ENCODE measurements at places on chromosomes 6 and 20. TPM values are rescaled to one million over a fixed set of nuclear protein-coding genes. Genes with fewer than 3 reads are reported as not detected.

Gene HCK
- not detected for total RNA-seq

Gene ALDH5A1
- 7.3 TPM for total RNA-seq

Gene MRAP2
- 0.34 TPM for total RNA-seq

Gene RIMS1
- 0.50 TPM for total RNA-seq

Gene DDO
- not detected for total RNA-seq

Gene FAM83B
- total RNA-seq = 0.41 TPM

Gene MYLK4
- total RNA-seq = 0.13 TPM

Gene KHDC3L
- not detected for total RNA-seq

Gene PGC
- not detected for total RNA-seq

GRCh38 chr20:38460040-38460623, 12.5 kb upstream of the RALGAPB start:
- DNase-seq = peak; percentile 91

- no peak for DNase-seq
Observed at GRCh38 chr6:148593813-148594170, 153.0 kb upstream of the UST start.

DNA sequence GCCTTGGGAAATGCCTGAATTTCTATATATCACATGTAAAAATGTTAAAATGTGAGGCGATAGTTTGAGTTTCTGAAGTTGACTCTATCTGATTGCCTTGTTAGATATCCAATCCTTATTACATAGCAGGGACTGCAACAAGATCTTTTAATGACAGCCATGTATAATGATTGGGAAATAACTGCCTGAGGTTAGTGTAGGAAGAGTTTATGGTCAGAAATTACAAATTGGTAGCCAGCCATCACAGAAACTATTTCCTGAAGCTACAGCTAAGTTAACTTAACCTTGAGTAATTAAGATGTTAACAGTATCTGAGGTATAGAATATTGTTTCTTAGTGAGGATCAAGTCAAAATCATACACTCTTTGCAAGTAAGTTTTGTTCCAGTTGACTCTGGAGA, 41.0 kb downstream of the AKIRIN2 start:
- no peak for DNase-seq

DNA sequence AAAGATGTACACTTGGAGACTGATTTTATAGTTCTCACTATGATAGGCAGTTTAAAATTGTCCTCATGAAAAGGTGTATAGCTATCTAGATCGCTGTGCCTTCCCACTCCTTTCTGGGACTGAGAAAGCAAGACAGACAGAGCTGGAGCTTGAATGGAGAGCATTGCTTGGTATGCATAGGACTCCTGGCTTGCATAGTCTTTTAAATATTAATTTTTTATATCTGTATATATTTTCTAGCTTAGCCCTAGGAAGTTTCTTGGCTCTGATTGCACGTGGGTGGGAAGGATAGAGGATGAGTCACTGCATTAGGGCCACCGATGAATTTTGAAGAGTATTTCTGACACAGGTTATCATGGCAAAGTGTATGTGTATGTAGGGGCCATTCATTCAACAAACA, 150.0 kb upstream of the SPACA1 start:
- peak; percentile 24 for DNase-seq

DNA sequence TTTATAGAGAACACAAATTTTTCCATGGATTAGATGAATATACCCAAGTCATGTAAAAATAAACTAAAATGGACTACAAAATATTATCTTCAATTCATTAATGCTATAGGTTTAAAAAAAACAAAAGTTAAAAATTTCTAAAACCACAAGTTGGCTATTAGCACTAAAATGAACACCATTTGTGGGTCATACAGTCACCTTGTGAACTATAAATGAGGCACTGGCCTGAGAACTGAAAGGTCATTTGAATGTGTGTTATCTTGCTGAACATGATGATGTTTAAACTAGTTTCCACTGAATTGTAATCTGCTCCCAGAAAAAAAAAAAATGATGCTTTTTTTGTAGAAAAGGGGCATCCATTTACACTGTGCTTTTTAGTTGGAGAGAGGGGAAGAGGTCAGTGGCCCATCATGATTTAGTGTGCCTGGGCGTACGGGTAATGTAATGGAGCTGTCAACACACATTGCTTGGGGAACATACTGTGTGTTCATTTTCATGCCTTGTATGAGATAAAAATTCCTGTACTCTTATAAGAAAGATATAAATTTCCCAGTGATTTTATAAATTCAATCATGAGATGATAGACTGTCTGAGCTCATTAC, 96.6 kb upstream of the FKBP1C start:
- no peak for DNase-seq

DNA sequence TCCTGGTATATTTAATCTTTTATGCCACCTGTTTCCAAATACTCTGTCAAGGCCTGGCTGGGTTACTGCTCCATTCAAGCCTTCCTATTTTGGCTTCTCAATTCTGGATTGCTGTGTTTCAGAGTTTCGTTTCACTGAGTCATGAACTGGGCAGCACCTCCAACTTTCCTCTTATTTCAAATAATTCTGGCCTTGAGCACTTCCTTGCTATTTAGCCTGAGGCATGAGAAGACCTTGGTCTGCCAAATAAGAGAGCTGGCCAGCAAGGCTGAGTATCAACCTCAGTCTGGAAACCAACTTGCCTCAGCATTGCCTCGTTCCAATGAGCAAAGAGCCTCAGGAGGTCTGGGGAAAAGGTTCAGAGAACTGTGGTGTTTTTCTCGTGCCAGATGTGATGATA, 66.6 kb downstream of the TNFAIP3 start:
- DNase-seq = no peak

GRCh38 chr6:25428758-25429317, 149.7 kb downstream of the CARMIL1 start:
- DNase-seq = no peak

DNA sequence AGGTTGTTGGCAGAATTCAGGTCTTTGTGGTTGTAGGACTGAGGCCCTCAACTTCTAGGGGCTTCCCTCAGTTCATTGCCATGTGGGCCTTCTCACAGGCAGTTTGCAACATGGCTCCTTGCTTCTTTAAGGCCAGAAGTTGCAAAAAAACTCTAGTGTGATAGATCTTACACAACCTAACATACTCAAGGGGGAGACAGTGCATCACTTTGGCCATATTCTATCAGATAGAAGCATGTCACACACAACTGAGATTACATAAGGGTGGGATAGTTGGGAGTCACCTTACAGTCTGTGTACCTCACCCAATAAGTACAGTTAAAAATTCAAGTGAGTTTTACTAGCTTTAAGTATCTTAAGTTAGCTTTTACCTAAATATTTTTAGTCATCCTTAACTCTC, 1.6 kb downstream of the SIRPD start:
- DNase-seq = no peak

GRCh38 chr6:41706876-41707564, 28.4 kb downstream of the TFEB start:
- no peak for DNase-seq

GRCh38 chr20:60331688-60332300, 373.6 kb downstream of the CDH26 start:
- no peak for DNase-seq

DNA sequence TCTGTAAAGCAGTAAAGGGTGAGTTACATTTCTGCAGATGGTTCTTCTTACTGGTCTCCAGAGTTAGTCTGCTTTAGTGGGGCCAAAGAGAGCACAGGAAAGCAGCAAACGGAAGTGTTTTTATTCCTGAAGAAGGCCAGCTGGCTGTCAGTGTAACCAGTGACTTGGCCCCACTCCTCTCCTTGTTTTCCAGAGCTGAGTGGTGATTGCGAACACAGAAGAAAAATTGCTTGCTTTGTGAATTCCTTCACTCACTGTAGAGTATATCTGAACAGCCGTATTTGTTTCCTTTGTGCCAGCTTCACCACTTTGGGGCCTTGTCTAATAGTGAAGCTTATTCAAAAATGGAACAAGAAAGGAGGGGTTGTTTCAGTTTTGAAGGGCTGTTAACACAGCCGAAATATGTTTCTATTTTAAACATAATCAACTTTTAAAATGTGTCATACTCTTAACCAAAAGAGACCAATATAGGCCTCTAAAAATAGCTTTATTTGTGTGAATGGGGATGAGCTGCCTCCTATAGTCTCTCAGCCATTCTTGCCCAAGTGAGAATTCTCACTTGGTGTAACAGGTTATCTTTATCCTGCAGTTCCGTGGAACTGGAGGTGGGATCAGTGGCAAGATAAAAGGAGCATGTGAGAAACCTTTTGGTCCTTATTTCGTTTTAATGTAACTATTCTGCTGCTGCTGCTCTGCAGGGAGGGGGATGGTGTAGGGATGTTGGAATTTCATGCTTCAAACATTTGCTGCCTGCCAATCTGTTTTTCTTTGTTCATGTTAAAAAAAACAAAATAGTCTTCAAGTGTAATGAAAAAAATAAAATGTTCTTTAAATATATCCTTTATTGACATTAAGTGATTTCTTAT, 37.8 kb downstream of the ZC2HC1B start:
- no peak for DNase-seq

DNA sequence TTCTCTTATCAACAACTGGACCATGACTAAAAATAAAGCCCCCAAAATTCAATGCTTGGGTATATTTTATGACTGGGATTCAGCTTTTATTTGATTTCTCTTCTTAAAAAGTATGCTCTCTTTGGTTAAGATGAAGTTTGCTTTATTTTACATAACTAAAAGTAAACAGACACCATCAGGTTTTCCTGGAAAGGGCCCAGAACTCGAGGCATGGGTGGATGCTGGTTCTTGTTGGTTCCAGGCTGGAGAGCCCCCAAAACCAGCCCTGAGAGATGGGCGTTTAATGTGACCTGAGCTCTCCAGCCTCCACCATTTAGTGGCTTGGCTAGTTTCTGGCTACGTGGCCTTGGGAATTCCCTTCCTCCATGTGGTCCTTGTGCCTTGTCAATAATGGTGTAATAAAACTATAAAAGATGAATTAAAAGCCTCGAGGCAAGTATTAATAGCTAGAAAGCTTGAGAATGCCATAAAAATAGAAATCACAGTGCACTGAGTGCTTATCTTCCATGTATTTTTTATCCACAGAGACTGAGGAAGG, 34.1 kb downstream of the BANF2 start:
- DNase-seq = no peak

GRCh38 chr20:8220716-8221115, 88.7 kb downstream of the PLCB1 start:
- no peak for DNase-seq

DNA sequence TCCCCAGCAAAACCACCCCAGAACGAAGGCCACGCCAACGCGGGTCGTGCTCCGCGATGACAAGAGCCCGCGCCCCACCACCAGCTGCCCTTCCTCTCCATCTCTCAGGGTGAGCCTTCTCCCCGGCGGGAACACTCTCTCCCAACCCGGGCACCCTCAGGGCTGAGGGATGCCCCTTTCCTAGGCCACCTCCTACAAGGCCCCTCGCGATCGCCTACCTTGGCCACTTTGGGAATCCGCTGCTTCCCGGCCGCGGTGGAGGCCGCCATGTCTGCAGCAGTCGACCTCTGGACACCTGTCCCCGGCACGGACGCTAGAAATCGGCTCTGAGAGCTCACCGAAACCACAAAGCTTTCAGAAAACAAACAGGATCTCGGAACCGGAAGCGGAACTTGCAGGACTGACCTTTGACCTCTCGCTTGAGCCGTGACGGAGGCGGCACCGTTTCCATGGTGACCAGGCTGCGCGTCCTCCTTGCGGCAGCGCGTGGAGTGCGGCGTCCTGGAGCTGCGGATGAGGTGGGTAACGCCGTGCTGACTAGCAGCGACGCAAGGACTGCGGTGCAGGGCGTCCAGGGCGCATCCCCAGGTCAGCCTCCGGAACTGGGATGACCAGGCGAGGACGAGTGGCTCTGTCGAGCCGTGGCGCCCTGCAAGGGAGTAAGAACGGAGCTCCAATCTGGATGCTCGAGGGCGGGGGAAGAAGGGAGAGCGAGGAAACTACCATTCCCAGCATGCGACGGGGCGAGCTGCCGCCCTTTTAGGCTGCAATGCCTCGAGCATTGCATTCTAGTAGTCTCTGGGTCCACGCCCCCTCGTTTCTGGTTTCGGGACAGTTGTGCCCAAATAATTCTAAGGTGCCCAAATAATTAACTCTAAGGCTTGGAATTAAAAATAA, at the start of the genes CFAP61 and CRNKL1:
Gene CFAP61, plus strand, starts transcription at position 459 of the 897 bp plus-strand sequence. CDS start 4,122 bp downstream, outside the sequence.
Gene CRNKL1, minus strand, starts transcription at position 393 of the 897 bp plus-strand sequence. Its CDS starts 124 bp downstream, at position 269.
- peak; percentile 97 for DNase-seq

GRCh38 chr6:146273490-146273889, 244.6 kb downstream of the GRM1 start:
- no peak for DNase-seq

- DNase-seq = no peak
Observed at GRCh38 chr6:123994891-123995635, 191.4 kb downstream of the NKAIN2 start.

GRCh38 chr6:43723737-43724295, 36.2 kb upstream of the MRPS18A start:
- peak; percentile 73 for DNase-seq

GRCh38 chr6:44115866-44116265, 11.4 kb downstream of the MRPL14 start:
- DNase-seq = no peak

DNA sequence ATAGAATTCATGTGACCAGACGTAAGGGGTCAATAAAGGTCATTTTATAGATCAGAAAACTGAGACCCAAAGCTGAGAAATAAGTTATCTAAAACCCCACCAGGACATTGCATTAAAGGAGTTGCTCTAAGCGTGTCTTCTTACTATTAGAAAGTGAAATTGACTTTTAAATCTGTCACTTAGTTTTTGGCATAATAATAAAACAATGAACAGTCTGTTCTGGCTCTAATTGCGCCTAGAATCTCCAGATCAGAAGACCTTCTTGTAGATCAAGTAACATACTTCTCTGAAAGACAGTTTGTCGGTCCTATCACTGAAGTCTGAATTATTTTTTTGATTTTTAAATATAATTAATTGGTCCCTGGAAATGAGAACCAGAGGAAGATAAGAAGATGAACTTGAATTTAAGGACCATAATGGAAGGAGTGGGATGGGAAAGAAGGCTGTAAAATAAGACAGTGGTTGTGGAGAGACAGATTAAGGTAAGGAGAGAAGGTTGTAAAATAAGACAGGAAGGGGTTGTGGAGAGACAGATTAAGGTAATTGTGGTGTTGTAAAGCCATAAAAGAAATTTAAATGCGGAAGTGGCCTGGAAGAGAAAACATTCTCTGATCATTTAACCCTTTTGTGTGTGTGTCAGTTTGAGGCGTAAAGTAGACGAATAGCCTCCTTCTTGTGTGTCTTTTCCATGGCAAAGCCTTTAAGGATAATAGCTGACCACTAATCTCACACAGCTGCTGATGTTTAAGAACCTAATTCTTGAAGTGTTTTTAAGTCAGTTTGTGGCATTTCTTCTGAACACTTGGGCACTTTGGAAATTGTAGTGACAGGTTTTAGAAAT, 20.1 kb downstream of the TOP1 start:
- DNase-seq = peak; percentile 86
